ENCODE measurements at places on chromosomes 4 and X.
A peak's percentile ranks its signal among the peaks of the same experiment; 100 is the strongest.

GRCh38 chr4:61501812-61502211 lies 301.7 kb downstream of the ADGRL3 start:
- no peak for DNase-seq

DNA sequence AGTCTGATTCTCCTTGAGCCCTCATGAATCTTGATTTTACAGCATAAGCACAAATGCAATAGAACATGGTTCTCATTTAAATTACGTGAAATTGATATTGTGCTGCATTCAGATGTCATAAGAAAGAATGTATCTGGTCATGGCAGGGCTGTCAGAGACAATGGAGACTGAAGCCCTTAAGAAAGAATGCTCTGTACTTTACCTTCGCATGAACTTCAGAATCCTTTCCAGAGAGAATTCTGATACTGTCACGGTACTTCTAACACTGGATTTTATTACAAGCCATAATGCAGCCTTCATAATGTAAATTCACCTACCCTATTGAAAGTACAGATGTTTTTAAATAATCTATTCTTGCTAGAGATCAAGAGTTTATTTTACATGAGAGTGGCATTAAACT lies 677.9 kb upstream of the ADGRL3 start:
- DNase-seq = no peak

GRCh38 chrX:134706138-134706537 lies 47.9 kb upstream of the PLAC1 start:
- no peak for DNase-seq

DNA sequence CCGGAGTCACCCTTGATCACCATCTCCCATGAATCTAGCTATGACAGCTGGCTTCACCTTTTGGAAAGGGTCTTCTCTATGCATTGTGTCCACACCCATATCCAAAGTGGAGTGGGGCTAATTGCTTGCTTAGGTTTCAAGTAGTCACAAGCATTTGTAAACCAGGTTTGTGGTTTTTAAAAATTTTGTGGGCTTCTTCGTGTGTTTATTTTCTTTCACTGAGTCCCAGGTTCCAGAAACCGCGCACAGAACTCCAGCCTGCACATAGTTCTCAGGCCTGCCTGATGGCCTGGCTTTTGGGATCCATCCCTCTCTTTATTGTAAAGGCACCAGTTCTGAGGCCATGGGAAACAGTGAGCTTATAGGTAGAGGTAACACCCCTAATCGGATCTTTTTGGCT lies 70.2 kb upstream of the TLR3 start:
- DNase-seq = no peak

DNA sequence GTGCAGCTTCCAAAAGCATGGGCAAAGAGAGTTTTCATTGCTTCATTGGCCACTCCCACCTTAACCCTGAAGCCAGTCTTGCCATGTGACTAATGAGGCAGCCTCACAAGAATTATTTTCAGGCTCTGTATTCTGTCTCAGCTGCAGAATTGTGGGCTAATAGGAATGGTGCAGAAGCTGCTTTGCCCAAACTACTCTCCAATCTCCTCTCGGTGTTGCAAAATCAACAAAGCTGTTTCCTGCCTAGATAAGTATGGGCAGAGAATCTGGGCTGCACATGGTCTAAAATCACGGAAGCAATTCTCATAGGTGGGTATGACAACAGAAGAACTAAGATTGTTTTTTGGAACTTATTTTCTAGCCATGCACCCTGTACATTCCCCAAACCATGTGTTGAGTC lies 31.4 kb downstream of the PPP1R2C start:
- peak; percentile 57 for DNase-seq

DNA sequence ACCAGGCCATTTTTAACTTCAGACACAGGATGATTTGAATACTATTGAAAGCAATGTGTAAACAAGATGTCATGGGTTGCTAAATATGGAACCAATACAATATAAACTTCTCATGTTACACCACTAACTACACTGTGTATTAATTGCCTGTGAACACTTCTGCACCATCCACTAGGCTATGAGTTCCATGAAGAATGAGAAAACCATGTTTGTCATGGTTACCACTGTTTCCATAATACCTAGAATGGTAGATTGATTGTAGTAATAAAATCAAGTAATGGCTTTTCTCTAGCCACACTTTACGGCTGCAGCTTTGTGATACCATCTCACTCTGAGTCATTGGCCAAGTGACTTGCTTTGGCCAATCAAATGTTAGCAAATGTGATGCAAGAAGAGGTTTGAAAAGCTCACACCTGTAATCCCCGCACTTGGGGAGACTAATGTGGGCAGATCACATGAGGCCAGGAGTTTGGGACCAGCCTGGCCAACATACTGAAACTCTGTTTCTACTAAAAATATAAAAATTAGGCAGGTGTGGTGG lies 19.9 kb upstream of the CYBB start:
- DNase-seq = no peak

- DNase-seq = no peak
Measured at GRCh38 chr4:88144866-88145300, 13.6 kb downstream of the ABCG2 start.

GRCh38 chr4:78747475-78747922 lies 28.7 kb upstream of the BMP2K start:
- peak; percentile 97 for DNase-seq

GRCh38 chr4:26938516-26938915 lies 77.9 kb downstream of the STIM2 start:
- no peak for DNase-seq

- no peak for DNase-seq
Measured at GRCh38 chr4:140851032-140851636, 94.9 kb upstream of the TBC1D9 start.

GRCh38 chr4:4831266-4831665 lies 28.2 kb upstream of the MSX1 start:
- DNase-seq = no peak

- DNase-seq = no peak
Measured at GRCh38 chr4:44871133-44871532, 144.8 kb upstream of the GNPDA2 start.

- DNase-seq = no peak
Measured at GRCh38 chrX:3697220-3697684, 16.2 kb downstream of the PRKX start.

GRCh38 chr4:74109116-74109869 lies 10.3 kb upstream of the CXCL2 start:
- DNase-seq = peak; percentile 92

GRCh38 chrX:50000937-50001542 lies 78.6 kb downstream of the CLCN5 start:
- DNase-seq = no peak
